ENCODE measurements at places on chromosomes 2 and 18. TPM values are rescaled to one million over a fixed set of nuclear protein-coding genes. Genes with fewer than 3 reads are reported as not detected.

- H3K4me3 ChIP-seq = no peak overlapping the region
- DNase-seq = no peak
- H3K27ac ChIP-seq = no peak overlapping the region
- no peaks in the 10 kb centered on the region for H3K27me3 ChIP-seq
These were observed 21.3 kb downstream of the FER1L5 start for GRCh38 chr2:96663829-96664228.

DNA sequence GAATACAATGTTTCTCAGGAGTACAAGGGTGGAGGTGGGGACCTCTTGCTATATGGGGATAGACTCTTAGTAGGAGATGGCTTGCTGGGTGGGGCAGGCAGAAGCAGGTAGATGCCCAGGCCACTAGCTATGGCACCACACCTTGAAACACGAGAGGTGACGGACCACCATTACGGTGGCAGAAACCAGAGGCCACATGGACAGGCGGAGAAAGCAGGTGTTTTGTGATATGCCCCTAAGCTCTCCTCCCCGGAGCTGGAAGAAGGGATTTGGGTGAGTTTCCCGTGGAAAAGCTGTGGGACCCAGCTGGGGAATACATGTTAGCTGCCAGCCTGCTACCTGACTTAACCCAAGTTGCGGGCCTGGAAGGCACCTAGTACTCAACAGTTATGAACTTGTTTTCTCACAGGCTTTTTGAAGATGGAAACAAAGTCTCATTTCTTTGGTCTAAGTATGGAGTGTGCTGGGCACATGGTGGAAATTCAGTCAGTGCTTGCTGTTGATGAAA is 16.7 kb downstream of the PLA2R1 start:
- no peaks in the 10 kb centered on the region for H3K36me3 ChIP-seq
- H3K4me3 ChIP-seq = no peak overlapping the region
- H3K4me1 ChIP-seq = no peaks in the 10 kb centered on the region
- H3K27ac ChIP-seq = no peak overlapping the region

- H3K36me3 ChIP-seq = peaks cover 57% of the 10 kb centered on the region
- no peaks in the 10 kb centered on the region for H3K27me3 ChIP-seq
- peaks cover 96% of the 10 kb centered on the region for H3K4me1 ChIP-seq
- peak overlapping the region; percentile 38 for H3K4me3 ChIP-seq
These were observed 7.1 kb downstream of the PKDCC start for GRCh38 chr2:42054714-42055430.

- H3K4me1 ChIP-seq = no peaks in the 10 kb centered on the region
- no peak overlapping the region for H3K27ac ChIP-seq
- no peak for DNase-seq
- no peak overlapping the region for H3K4me3 ChIP-seq
These were observed 291.5 kb downstream of the SLC4A3 start for GRCh38 chr2:219918944-219919343.

DNA sequence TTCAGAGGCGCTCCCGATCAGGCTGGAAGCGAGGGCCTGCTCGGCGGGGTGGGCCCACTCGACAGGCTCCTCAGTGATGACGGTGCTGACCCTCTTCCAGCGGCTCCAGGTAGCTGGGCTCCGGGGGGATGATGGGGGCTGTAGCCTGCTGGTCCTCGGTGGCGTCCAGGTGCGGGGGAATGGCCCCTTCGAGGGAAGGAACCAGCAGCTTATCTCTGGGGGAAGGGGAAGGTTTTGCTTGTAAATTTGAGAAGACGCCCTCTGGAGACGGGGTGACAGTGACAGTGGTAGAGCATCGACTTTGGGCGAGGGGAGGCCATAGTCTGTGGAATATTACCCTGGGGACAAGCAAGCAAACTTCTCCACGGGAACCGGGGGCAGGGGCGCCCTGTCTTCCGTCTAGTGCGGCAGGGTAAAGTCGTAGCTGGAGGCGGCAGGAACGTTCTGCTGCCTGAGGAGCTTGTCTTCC is 891.9 kb upstream of the LRRTM1 start:
- H3K36me3 ChIP-seq = no peaks in the 10 kb centered on the region
- H3K27ac ChIP-seq = no peak overlapping the region
- DNase-seq = no peak
- H3K4me1 ChIP-seq = no peaks in the 10 kb centered on the region

DNA sequence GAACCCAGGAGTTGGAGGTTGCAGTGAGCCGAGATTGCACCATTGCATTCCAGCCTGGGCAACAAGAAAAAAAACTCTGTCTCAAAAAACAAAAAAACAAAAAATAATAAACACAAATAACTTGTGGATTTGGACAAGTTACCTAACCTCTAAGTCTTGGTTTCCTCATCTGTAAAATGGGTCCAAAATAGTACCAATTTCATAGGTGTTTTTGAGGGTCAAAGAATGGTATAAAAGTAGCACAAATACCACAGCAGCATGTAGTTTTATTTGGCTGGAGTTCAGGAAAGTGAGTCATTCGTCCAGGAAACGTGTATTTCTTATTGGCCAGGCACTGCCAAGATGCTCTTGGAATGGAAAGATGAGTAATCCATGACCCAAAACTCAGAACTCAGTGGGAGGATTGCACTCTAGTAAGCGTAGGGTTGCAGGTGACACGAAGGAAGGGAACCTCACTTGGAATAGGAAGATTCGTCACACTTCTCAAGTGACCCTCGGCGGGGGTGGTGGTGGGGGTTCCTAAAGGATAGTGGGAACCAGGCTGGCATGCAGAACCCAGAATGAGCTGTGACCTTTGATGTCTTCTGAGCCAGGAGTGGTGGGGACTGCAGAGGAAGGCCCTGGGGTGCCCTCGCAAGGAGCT is 24.4 kb downstream of the GRHL1 start:
- H3K4me1 ChIP-seq = peaks cover 32% of the 10 kb centered on the region
- H3K4me3 ChIP-seq = no peak overlapping the region

GRCh38 chr2:206876216-206876860 is 63.0 kb upstream of the CPO start:
- H3K27me3 ChIP-seq = no peaks in the 10 kb centered on the region

GRCh38 chr2:168478206-168478605 is 22.1 kb downstream of the CERS6 start:
- H3K4me1 ChIP-seq = peaks cover 56% of the 10 kb centered on the region
- peak overlapping the region; percentile 25 for H3K27ac ChIP-seq

DNA sequence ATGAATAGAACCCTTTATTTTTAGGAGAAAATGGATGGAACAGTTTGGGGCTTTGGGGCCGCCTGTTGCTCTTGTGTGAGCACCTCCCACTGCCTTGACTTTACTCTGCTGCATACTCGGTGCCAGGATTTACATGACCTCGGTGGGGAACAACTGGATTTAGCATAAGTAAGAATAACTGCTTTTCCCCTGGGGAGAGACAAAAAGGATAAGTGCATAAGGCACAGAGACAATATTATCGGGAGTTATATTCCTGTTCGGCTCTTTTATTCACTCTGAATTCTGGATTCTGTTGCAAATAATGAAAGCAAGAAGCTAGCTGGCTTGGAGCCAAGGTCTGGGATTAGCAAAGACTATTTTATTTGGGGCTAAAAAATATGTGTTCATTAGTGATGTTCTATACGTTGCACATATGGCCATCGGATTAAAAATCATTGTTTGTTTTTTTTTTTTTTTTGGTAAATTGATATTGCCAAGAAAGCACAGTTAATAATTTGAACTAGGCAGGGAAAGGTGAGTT is 69.8 kb downstream of the CYBRD1 start:
- H3K36me3 ChIP-seq = no peaks in the 10 kb centered on the region
- peaks cover 32% of the 10 kb centered on the region for H3K27me3 ChIP-seq
- H3K27ac ChIP-seq = no peak overlapping the region
- peak overlapping the region; percentile 35 for H3K4me3 ChIP-seq

GRCh38 chr2:100731535-100731981 is 88.4 kb upstream of the NPAS2 start:
- H3K27me3 ChIP-seq = no peaks in the 10 kb centered on the region
- H3K27ac ChIP-seq = no peak overlapping the region
- peaks cover 11% of the 10 kb centered on the region for H3K4me1 ChIP-seq

GRCh38 chr2:77161009-77161408 is 361.2 kb downstream of the LRRTM4 start:
- H3K36me3 ChIP-seq = no peaks in the 10 kb centered on the region
- no peak overlapping the region for H3K27ac ChIP-seq
- no peaks in the 10 kb centered on the region for H3K27me3 ChIP-seq
- no peak for DNase-seq
- H3K4me1 ChIP-seq = no peaks in the 10 kb centered on the region

DNA sequence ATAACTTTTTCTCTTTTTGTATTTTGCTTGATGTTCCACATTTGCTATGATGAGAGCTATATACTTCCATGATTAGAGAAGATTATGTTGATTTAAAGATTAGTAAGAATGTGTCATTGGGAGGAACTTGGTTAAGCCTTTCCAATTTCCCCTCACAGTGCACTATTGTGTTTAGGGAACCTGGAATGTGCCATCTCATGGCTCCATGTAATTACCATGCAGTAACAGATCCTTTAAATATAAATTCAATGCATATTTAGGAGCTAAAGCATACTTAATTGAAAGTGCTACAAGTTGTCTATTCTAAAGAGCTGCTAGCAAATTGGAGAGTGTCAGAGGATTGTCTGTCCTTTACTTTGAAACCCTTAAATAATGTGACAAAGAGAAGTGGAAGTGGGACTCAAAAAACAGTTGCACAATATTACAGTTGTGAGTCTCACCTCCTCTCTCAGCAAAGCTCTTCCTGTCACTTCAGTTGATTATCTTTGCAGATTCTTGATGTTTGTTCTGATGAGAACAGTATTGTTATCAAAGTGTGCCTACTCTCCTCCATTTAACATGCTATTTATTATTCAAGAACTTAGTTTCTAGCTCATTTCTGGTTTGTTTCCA is 1162.7 kb upstream of the ZEB2 start:
- no peaks in the 10 kb centered on the region for H3K4me1 ChIP-seq
- DNase-seq = no peak
- no peaks in the 10 kb centered on the region for H3K36me3 ChIP-seq
- no peaks in the 10 kb centered on the region for H3K27me3 ChIP-seq
- H3K27ac ChIP-seq = no peak overlapping the region

- peaks cover 21% of the 10 kb centered on the region for H3K36me3 ChIP-seq
- H3K27ac ChIP-seq = no peak overlapping the region
- no peaks in the 10 kb centered on the region for H3K27me3 ChIP-seq
- no peaks in the 10 kb centered on the region for H3K4me1 ChIP-seq
- H3K4me3 ChIP-seq = no peak overlapping the region
These were observed 57.9 kb downstream of the FAM171B start for GRCh38 chr2:186751790-186752189.

GRCh38 chr18:26940744-26941398 is 75.4 kb upstream of the AQP4 start:
- no peak overlapping the region for H3K27ac ChIP-seq
- no peaks in the 10 kb centered on the region for H3K27me3 ChIP-seq
- no peaks in the 10 kb centered on the region for H3K36me3 ChIP-seq

- H3K27ac ChIP-seq = peak overlapping the region; percentile 92
- peaks cover 21% of the 10 kb centered on the region for H3K36me3 ChIP-seq
- peaks cover 26% of the 10 kb centered on the region for H3K27me3 ChIP-seq
- H3K4me3 ChIP-seq = peak overlapping the region; percentile 92
These were observed 514 bp downstream of the BCL2L11 start for GRCh38 chr2:111121028-111121827.

DNA sequence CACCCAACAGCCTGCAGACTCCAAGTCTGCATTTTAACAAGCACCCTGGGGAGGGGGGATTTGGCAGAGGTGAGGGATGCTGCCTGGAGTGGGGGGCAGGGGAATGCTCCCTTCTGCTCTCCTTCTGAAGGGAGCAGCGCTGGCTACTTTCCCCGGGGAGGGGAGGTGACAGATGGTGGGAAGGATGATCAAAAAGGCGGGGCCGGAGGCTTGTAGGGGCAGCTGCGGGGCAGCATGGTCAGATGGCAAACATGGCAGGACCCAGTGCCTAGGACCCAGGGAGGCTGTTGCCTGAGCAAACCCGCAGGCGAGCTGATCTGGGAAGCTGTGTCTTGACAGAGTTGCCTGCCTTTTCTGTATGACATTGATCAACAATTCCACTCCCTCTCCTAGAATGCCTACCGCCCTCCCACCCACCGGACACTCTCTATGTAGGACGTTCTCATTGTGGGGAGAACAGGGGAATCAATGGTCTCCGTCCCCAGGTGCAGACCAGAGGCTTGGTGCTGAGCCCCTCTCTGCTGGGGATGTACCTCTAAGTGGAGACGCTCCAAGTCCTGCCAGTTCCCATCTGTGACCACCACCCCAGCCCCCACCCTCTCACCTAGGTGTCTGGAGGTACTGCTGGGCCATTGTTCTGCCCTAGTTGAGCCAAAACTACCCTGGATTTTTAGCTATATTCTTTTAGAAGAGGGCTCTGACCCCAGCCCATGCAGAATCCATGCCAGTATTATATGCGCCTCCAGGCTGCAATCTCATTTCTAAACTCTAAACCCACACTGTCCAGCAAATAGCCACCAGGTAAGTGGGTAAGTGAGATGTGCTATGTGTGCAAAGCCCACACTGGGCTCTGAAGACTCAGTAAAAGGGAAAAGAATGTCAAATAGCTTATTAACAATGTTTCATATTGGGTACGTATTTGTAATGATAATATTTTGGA is 89.7 kb upstream of the SEC11C start:
- H3K36me3 ChIP-seq = no peaks in the 10 kb centered on the region
- DNase-seq = no peak
- no peak overlapping the region for H3K27ac ChIP-seq
- H3K4me3 ChIP-seq = no peak overlapping the region
- H3K4me1 ChIP-seq = peaks cover 12% of the 10 kb centered on the region

DNA sequence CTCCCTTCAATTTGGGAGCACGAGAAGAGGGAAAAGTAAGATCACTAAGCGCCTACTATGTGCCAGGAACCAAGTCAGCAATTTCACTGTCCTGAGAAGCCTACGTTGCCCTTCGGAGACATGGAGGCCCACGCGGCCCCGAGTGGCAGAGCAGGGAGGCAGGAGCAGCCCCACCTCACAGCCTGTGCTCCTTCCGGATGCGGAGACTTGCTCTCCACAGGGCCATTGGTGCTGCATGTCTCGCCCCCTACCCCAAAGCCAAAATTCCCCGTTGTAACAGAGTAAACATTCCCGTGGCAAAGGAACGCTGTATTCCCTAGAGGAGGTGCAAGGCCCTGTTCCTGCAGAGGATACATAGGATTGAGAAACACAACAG is 4.5 kb downstream of the SLC14A2 start:
- peak overlapping the region; percentile 79 for H3K27ac ChIP-seq
- H3K4me1 ChIP-seq = peaks cover 14% of the 10 kb centered on the region
- no peak for DNase-seq
- H3K4me3 ChIP-seq = no peak overlapping the region
- no peaks in the 10 kb centered on the region for H3K36me3 ChIP-seq

DNA sequence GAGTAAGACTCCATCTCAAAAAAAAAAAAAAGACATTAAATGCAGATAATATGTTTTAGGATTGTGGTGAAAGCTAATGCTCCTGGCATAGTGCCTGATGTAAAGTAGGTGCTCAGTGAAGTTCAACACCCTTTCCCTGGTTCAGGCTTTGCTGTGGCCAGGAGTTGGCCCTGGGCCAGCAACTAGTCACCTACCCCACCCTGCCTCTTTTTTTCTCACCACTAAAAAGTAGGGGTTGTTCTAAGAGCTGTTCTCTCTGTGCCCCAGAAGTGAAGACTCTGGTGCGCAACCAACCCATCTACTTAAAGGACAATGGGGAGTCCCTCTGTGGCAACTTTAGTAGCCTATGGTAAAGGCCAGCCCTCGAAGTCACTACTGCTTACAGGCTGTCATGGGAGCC is 75.9 kb downstream of the DNMT3A start:
- H3K27me3 ChIP-seq = no peaks in the 10 kb centered on the region
- H3K27ac ChIP-seq = no peak overlapping the region
- H3K4me3 ChIP-seq = no peak overlapping the region
- H3K4me1 ChIP-seq = no peaks in the 10 kb centered on the region
- DNase-seq = no peak

IL1F10 gene
- not detected for total RNA-seq

GAREM1 gene
- total RNA-seq = 8.6 TPM

BAZ2B gene
- 32.4 TPM for total RNA-seq

ARL4C gene
- 2.7 TPM for total RNA-seq

KCNIP3 gene
- total RNA-seq = 4.6 TPM

ZAP70 gene
- total RNA-seq = 0.55 TPM

CABLES1 gene
- 2.7 TPM for total RNA-seq

MEP1B gene
- not detected for total RNA-seq

WDR35 gene
- 4.8 TPM for total RNA-seq

TMEFF2 gene
- 0.16 TPM for total RNA-seq

POMC gene
- total RNA-seq = 7.5 TPM

POTEJ gene
- not detected for total RNA-seq

All from left ventricle myocardium inferior (tissue), 1 donor.